ENCODE measurements at places on chromosomes 6 and 20. TPM values are rescaled to one million over a fixed set of nuclear protein-coding genes. Genes with fewer than 3 reads are reported as not detected.

Gene GPANK1
- 23.7 TPM for total RNA-seq

Gene SPTLC3
- total RNA-seq = 13.9 TPM

Gene RHAG
- total RNA-seq = not detected

Gene MAS1
- 0.05 TPM for total RNA-seq

Gene PRDM13
- total RNA-seq = not detected

Measured in cardiac ventricle fibroblast (primary cell).